Memory B cell (primary cell): ENCODE measurements at places on chromosomes 2 and 18.
A peak's percentile ranks its signal among the peaks of the same experiment; 100 is the strongest.

- DNase-seq = no peak
- no peaks in the 10 kb centered on the region for H3K36me3 ChIP-seq
- H3K27ac ChIP-seq = no peak overlapping the region
- no peak overlapping the region for H3K4me3 ChIP-seq
- peaks cover 6% of the 10 kb centered on the region for H3K27me3 ChIP-seq
Measured at GRCh38 chr18:59715966-59716369, 18.7 kb upstream of the CCBE1 start.

DNA sequence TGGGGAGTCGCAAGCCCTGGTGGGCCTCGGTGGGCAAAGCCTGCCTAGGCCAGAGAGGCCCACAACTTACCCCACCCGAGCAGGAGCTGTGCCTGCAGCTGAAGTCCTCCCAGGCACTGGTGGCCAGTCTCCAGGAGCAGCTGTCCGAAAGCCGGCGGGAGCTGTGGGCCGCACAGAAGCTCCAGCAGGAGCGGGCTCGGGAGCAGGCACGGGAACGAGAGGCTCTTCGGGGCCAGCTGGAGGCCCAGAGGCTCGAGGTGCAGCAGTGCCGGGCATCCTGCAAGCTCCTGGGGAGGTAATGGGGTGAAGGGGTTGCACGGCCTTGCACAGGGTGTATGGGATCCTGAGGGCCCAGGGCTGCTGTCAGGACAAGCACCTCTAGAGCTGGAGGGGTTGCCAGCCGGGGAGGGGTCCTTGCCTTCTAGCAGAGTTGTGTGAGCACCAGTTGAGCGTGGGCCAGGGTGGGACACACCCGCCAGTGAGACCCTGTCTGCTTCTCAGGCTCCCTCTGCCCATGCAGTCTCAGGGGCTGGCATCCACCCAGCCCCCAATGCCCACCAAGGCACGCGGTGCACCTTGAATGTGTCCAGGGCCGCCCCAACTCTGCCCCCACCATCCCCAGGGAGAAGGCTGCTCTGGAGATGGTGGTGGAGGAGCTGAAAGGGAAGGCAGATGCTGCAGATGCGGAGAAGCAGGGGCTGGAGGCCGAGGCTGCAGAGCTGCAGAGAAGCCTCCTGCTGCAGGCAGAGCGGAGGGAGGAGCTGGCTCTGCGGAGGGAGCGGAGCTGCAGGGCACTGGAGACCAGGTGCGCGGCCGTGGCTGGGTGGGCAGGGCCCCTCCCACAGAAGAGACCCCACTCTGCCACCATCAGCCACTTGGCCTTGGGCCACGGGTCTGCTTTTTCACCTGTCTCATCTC lies 27.2 kb downstream of the CROCC2 start:
- H3K4me1 ChIP-seq = no peaks in the 10 kb centered on the region
- H3K4me3 ChIP-seq = no peak overlapping the region
- H3K36me3 ChIP-seq = no peaks in the 10 kb centered on the region
- peaks cover 11% of the 10 kb centered on the region for H3K27me3 ChIP-seq
- H3K27ac ChIP-seq = no peak overlapping the region

DNA sequence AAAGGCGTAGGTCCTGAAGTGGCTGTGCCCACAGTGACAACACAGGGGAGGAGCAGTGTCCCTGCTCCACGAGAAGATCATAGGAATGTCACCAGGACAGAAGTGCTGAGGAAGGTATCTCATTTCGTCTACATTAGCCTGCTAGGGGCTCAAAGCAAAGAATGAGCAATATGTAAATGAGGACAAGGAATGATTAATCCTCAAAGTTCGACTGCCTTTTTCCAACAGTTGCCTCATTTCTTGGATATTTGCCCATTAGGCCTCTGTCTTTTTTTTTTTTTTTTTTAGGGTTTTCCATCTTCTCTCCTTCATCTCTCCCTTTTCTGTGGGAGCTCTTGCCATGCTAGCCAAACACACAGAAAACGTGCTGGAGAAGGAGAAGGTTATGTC lies 105.2 kb upstream of the ARHGAP28 start:
- no peak overlapping the region for H3K4me3 ChIP-seq
- DNase-seq = no peak
- H3K27ac ChIP-seq = no peak overlapping the region
- H3K27me3 ChIP-seq = no peaks in the 10 kb centered on the region
- H3K4me1 ChIP-seq = no peaks in the 10 kb centered on the region

GRCh38 chr2:9973690-9974089 lies 22.2 kb downstream of the GRHL1 start:
- H3K27ac ChIP-seq = no peak overlapping the region
- H3K36me3 ChIP-seq = peaks cover 1% of the 10 kb centered on the region
- no peak overlapping the region for H3K4me3 ChIP-seq
- H3K27me3 ChIP-seq = peaks cover 18% of the 10 kb centered on the region

DNA sequence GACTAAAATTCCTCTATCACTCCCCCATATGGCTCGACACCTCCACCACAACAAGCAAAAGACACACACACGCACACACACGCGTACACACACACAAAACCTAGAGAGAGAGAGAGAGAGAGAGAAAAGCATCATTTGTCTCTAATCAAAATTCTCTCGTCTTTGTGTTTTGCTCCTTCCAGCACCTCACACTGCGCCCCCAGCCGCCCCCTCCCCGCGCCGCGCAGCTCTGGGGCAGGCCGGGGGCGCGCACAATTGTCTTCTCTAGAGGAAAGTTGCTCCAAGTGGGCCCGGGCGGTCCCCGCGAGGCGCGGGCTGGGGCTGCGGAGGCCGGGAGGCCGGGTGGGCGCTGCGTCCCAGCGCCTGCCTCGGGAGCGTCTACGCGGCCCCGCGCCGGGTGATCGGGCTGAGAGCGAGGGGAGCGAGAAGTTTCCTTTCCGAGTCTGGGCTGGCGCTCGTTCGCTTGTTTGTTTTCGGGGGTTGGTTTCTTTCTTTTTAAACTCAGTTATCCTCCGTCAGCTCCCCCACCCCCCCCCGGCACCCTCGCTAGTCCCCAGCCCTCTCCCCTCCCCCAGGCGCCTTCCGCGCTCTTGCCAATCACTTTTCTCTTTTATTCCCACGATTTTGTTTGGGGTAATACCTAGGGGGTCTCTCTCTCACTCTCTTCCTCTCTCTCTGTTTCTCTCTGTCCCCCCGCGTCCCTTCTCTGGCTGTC lies 4.1 kb downstream of the ZEB2 start:
- DNase-seq = no peak
- peak overlapping the region; percentile 91 for H3K27ac ChIP-seq
- no peaks in the 10 kb centered on the region for H3K27me3 ChIP-seq
- peaks cover 52% of the 10 kb centered on the region for H3K4me1 ChIP-seq
- peak overlapping the region; percentile 89 for H3K4me3 ChIP-seq
- H3K36me3 ChIP-seq = peaks cover 9% of the 10 kb centered on the region

DNA sequence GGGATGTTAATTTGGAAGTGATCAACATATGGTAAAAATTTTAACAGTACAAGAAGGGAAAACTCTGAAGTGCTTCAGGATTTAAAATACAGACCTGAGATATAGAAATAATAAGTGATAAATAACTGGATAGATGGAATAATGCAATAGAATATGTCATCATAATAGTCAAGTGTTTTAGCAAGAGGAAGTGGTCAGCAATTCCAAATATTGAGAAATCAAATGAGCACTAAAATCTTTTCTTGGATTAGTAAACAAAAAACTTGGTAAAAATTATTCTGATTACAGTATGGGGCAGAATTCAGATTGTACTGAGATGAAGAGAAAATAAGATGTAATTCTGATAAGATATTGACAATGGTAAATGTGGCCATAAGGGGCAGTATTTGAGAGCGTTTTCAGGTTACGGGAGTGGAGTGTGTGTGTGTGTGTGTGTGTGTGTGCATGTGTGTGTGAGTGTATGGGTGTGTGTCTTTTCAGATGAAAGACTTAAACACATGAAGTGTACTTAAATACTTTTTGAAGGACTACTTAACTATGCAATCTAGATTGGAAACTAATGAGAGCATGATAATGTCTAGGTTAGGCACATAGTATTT lies 217.9 kb upstream of the ITGA4 start:
- no peak overlapping the region for H3K4me3 ChIP-seq
- H3K36me3 ChIP-seq = peaks cover 4% of the 10 kb centered on the region
- H3K27ac ChIP-seq = no peak overlapping the region
- peaks cover 3% of the 10 kb centered on the region for H3K27me3 ChIP-seq
- no peak for DNase-seq

GRCh38 chr2:2827761-2828221 lies 496.7 kb upstream of the MYT1L start:
- H3K27me3 ChIP-seq = peaks cover 13% of the 10 kb centered on the region
- no peaks in the 10 kb centered on the region for H3K36me3 ChIP-seq
- no peak for DNase-seq
- peaks cover 2% of the 10 kb centered on the region for H3K4me1 ChIP-seq
- H3K4me3 ChIP-seq = no peak overlapping the region

- H3K4me3 ChIP-seq = no peak overlapping the region
- H3K4me1 ChIP-seq = no peaks in the 10 kb centered on the region
- peaks cover 4% of the 10 kb centered on the region for H3K27me3 ChIP-seq
Measured at GRCh38 chr2:18484625-18485024, 75.8 kb downstream of the RDH14 start.

DNA sequence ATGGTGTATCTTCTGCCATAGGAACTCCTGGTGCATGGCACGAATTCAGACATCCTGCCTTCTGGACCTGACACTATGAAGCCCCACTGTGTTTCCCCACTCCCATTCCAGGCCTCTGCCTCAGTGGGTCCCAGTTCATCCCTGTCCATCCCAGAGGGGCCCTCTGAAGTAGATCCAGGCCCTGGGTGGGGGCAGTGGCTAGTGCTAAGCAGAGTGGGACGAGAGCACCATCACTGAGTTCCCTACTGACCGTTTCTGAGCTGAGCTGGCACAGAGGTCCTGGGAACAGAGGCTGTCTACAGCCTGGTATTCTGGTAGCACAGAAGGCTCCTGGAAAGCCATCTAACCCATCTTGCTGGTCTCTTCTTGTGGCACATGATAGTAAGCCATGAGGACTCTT lies 54.0 kb downstream of the ATOH8 start:
- peaks cover 2% of the 10 kb centered on the region for H3K4me1 ChIP-seq
- H3K36me3 ChIP-seq = no peaks in the 10 kb centered on the region
- H3K4me3 ChIP-seq = no peak overlapping the region
- peaks cover 5% of the 10 kb centered on the region for H3K27me3 ChIP-seq

- no peaks in the 10 kb centered on the region for H3K4me1 ChIP-seq
- no peak overlapping the region for H3K4me3 ChIP-seq
- DNase-seq = no peak
- H3K36me3 ChIP-seq = no peaks in the 10 kb centered on the region
- peaks cover 3% of the 10 kb centered on the region for H3K27me3 ChIP-seq
Measured at GRCh38 chr18:42310956-42311355, 355.9 kb downstream of the PIK3C3 start.

DNA sequence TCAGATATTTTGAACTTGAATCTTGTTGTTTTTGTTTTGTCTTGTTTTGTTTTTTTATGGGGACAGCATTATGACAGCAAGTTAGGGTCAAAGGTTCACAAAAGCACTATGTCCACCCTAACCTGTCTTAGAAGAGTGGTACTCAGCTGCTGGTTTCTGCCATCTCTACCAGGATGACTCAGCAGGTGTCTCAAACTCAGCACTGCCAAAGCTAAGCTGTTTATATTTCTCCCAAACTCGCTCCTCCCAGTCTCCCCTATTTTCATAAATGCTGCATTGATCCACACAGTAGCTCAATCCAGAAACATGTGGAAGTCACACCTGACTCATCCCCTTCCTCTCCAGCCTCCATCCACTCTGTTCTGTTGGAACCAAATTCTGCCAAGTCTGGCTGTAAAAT lies 134.9 kb downstream of the ZBTB7C start:
- H3K27ac ChIP-seq = no peak overlapping the region
- peaks cover 2% of the 10 kb centered on the region for H3K27me3 ChIP-seq
- no peak for DNase-seq

GRCh38 chr2:224941960-224942359 lies 100.3 kb downstream of the DOCK10 start:
- no peaks in the 10 kb centered on the region for H3K27me3 ChIP-seq
- peaks cover 3% of the 10 kb centered on the region for H3K36me3 ChIP-seq
- peak overlapping the region; percentile 77 for H3K27ac ChIP-seq
- peak overlapping the region; percentile 74 for H3K4me3 ChIP-seq
- DNase-seq = no peak
- H3K4me1 ChIP-seq = peaks cover 58% of the 10 kb centered on the region

DNA sequence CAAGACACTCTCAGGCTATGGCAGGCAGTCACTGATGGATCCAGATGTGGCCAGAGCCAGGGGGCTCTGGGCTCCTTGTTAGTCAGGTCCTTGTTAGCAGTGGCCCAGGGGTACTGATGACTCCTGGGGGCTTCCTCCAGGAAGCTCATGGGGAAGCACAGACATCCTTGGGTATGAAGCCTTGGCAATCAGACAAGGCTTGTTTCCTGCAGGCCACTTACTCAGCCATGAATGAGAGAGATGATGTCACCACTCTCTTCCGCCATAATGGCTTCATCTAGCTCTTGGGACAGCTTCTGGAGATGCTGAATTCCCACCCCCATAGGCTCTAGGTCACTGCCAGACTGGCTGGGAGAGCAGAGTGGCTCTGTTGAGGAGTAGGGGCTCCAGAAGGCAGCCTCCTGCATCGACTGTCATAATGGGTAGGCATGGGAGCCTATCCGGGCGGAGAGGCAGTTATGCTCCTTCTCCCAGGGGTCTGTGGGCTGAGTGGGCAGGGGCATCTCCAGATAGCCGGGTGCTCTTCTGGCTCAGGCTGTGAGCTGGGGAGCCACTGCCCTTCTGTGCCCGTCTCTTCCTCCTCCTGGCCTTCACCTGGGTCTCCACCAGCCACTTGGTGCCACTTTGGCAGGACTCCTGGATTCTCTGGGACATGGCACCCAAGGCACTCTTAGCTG lies 40.2 kb upstream of the BMPR2 start:
- no peak for DNase-seq
- no peaks in the 10 kb centered on the region for H3K36me3 ChIP-seq
- H3K27me3 ChIP-seq = no peaks in the 10 kb centered on the region
- H3K27ac ChIP-seq = no peak overlapping the region

GRCh38 chr2:95734976-95735890 lies 143.4 kb downstream of the TRIM43 start:
- no peaks in the 10 kb centered on the region for H3K36me3 ChIP-seq
- H3K27me3 ChIP-seq = peaks cover 11% of the 10 kb centered on the region
- no peak for DNase-seq

DNA sequence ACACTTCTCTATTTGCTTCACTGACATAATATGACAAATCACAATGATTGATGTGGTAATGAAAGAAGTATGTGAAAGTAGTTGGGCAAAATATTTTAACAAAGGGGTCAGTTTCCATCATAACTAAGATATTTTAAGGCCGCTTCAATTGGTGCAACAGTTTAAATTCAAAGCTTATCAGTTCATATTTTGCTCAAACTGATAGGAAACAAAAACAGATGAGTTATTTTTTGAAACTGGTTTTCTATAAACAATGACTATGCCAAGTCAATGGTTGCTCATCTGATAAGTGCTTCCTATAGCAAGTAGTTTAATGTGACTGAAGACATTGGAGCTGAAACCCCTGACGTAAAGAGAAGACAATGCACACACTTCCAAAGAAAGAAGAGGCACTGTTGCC lies 1290.7 kb downstream of the SUCLG1 start:
- no peaks in the 10 kb centered on the region for H3K27me3 ChIP-seq
- H3K4me3 ChIP-seq = no peak overlapping the region
- no peaks in the 10 kb centered on the region for H3K36me3 ChIP-seq
- H3K27ac ChIP-seq = no peak overlapping the region
- H3K4me1 ChIP-seq = no peaks in the 10 kb centered on the region
- no peak for DNase-seq
